NCI-H1694 treated with DMSO at 0.1 percent for 48 hours (cell line): ENCODE measurements at places on chromosomes 1 and 21.

- no peak for DNase-seq
Observed at GRCh38 chr1:205700865-205701401, 20.6 kb upstream of the SLC45A3 start.

GRCh38 chr1:182731852-182732575, 47.6 kb upstream of the RGS8 start:
- no peak for DNase-seq

GRCh38 chr1:217435204-217435603, 195.7 kb downstream of the GPATCH2 start:
- DNase-seq: no peak

DNA sequence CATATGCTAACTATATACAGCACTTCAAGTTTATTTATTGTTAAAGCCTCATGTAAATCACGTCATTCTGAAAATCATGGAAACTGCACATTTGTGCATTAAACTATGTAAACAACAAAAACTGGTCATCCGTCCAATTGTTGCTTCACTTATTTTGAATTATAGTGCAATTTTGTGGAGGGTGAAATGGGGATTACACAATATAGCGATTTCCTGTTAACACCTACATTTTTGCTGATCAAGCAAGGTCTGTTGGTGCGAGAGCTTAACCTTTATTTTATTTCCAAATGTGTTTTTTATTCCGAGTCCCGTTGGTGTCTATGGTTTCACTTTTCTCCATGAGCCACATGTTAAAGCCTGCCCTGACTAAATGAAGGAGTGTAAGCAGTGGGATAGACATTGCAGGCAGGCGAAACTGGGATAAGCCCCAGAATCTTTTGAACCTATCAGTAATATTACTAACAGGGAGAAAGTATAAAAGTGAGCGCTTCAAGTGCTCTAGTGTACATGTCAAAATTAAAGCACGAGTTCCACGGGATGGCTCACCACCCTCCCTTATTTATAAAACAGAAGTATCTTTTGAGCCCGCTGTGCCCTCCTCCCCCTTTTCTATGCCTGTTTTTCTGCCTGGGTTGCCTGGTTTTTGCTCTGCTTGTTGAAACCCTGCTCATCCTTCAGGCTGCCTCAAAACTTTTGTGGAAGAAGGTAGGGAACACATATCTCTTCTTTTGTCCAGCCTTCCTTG, 120.7 kb downstream of the NFIA start:
- DNase-seq: peak; percentile 54

DNA sequence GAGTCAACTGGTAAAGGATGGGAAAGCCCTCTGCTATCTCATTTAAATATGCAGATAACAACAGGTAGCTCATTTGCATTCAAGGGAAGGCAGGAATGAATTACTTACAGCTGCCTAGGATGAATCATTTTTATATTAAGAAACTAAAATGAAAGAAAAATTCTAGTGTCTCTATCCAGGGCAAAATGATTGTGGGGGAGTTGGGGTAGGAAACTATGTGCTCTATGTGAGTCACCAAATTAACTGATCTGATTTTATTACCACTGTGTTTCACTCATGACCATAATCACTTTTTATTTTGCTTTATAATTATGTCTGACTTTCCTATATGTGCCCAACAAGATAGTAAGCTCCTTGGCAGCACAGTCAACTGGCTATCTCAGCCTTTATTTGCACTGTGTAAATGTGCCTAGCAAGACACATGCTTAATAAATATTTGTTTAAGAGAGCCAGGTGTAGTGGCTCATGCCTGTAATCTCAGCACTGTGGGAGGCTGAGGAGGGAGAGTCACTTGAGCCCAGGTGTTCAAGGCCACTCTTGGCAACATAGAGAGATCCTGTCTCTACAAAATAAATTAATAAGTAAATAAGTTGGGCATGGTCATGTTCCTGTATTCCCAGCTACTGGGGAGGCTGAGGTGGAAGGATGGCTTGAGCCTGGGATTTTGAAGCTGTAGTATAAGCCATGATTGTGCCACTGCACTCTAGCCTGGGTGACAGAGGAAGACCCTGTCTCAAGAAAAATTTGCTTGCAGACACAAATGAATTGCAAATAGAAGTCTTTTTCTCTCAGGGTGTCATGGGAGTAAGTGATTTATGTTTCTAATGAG, 84.1 kb downstream of the SPAG17 start:
- no peak for DNase-seq

- DNase-seq: no peak
Observed at GRCh38 chr1:48033495-48034045, 36.4 kb upstream of the TRABD2B start.

DNA sequence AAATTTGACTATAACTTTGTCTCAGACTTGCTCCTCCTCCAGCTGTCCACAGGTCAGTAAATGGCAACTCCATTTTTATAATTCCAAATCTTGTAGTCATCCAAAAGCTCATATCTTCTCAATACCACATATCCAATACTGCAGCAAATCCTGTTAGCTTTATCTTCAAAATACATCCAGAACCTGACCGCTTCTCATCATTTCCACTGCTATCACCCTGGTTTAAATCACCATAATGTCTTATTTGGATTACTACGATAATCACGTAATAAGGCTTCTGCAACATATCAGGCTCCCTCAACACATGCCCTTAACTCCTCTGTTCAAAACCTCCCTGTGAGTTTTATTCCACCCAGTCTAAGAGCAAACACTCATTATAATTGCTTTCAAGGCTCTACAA, 34.5 kb downstream of the ERO1B start:
- no peak for DNase-seq

GRCh38 chr1:226126824-226127569, 59.5 kb downstream of the ACBD3 start:
- DNase-seq: no peak

DNA sequence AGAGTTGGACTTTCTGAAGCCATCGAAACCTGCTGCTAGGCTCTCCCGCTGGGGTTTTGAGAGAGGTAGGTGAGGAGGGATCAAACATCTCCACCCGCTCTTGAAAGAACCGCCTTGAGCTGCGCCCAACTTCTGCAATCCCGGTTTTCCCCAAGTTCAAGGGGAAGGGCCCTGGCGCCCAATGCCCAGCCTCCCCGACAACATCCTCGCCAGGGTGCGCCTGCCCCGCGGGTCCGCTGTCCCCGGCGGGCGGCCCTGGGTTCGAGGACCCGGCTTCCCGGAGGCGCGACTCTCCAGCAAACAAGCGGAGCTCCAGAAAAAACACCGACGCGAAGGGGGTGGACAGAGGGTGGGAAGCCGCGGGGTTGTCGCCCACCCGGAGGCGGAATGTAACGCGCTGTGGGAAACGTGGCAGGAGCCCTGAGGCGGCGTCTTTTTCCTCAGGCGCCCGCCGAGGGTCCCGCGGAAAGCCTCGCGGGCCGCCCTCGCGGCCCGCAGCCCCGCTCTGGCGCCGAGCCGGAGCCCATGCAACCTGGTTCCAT, 607 bp downstream of the BTG3 start:
- DNase-seq: peak; percentile 23

GRCh38 chr21:34639250-34639649, 24.3 kb upstream of the RCAN1 start:
- DNase-seq: no peak

GRCh38 chr1:155934936-155935590, 850 bp upstream of the KHDC4 start:
- peak; percentile 86 for DNase-seq

DNA sequence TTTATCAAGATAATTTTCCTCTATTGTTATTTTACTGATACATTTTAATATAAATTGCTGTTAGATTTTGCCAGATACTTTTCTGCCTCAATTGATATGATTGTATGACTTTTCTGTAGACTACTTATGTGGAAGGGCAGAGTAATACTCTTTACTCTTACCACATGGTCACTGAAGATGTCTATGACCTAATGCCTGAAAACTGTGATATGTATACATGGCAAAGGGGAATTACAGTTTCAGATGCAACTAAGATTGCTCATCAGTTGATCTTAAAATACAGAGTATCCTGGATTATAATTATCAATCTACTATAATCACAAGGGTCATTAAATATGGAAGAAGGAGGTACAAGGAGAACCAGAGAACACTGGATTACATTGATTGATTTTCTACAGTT, 1528.0 kb downstream of the BRINP3 start:
- no peak for DNase-seq

GRCh38 chr1:114457675-114458236, 53.2 kb downstream of the TRIM33 start:
- DNase-seq: no peak

- DNase-seq: no peak
Observed at GRCh38 chr1:53381790-53382401, 54.0 kb upstream of the LRP8 start.

DNA sequence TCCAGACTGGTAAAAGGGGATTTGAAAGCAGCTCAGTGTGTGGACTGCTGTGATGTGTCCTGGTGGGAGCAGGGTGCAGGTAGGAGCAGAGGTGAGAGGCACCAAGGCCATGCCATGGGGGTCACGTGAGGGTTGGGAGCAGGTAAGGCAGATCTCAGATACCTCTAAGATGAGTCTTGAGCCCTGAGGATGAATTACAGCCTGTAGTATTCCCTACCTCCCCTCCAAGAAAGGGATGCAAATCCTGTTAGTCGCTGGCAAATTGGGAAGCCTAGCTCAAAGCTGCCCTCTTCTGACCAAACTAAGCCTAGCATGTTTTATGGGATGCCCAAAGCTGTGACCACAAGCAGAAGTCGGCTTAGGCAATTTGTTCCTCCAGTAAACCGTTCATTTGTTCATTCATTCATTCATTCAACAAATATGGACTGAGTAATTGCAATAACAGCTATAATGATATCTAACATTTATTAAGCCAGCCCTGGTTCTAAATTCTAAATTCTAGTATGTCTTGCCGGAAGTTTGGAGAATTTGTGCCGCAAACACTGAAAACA, 3.9 kb upstream of the NUAK2 start:
- peak; percentile 70 for DNase-seq
